ENCODE measurements at places on chromosomes 1 and 21.

DNA sequence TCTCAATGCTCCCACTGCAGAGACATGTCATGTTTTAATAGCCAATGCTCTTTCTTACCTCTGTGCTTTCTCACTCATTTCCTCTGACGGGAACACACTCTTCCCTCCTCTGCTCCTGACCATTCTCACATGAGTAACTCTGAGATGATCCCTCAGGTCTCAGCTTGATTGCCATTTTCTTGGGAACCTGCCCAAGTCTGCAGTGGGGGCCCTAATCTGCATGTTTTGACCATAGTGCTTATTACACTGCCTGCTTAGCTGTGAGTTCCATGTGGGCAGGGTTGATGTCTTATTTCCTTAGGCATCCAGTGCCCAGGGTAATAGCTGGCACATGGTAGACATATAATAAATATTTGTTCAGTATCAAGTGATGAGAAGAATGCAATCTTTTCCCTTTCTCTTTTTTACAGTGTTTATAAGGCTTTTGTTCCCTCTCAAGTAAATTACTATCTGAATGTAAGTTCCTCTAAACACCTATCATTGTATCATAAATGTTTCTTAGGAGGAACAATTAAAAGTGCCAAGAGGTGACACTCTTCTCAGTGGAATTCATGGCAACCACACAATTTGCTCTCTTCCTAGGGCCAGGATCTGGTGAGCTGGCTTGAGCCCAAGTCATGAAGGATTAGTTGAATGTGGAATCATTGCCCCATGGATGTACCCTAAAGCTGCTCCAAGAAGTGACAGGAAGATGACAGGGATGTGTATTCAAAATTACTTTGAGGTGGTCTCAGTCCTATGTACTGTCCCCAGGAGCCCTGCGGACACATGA is 485.4 kb upstream of the USP24 start:
- DNase-seq: no peak

DNA sequence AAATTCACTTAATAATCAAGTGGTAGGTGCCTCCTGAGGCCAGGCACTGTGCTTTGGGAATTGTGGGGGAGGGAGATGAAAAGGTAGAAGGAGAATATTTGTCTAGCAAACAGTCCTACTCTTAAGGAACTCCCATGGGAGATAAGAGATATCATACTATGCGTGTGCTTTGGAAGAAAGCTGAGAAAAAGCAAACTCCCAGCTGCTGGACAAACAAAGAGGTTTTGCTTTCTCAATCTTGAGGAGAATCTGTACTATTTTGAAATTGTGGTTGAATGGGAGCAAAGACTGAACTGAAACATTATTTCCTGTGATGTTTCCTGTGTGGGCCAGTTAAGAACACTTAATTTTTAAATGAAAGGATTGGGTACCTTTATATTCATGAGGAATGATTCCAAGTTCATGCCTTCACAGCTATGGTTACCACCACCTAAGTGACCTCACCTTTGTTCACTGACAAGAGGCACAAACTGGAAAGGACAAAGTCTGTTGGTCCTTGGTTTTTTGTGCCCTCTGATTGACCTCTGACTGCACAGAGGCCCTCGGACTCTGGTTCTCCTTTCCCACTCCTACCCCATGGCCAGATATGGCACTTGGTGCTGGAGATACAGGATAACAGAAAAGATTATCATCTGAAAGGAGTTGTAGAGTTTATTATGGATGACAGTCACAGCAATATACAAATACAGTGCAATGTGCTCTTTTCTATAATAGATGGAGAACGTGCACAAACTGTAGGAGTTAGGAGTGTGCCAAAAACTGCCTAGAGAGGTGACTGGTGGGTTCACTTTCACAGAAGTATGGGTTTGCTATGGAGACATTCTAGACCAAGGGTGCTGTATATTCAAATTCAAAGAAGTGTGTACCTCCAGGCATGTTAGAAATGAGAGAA is 1.6 kb downstream of the CD53 start:
- no peak for DNase-seq

DNA sequence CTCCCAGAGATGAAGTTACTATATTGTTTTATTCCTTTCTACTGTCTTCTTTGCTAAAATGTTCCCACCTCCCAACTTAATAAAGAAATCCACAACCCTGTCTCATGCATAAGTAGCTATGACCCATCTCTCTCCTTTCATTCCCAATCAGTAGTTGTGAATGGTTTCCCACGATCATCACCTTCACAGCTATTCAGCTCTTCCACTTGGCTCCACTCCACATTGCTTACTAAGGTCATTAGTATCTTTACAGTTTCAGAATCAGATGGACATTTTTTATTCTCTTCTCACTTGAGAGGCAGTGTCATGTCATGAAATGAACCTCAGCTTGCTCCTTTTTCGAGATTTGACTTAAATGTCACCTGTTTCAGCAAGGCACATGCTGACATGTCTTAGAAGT is 47.1 kb upstream of the COG2 start:
- DNase-seq: no peak

- no peak for DNase-seq
Measured at GRCh38 chr1:159152031-159152430, 19.4 kb upstream of the CADM3 start.

GRCh38 chr21:46427516-46427915 is 31.2 kb upstream of the DIP2A start:
- DNase-seq: no peak

All from smooth muscle cell of the brain vasculature (primary cell).